ENCODE measurements at places on chromosomes 5 and 9.
A peak's percentile ranks its signal among the peaks of the same experiment; 100 is the strongest.

GRCh38 chr9:136587145-136587943, 41.5 kb upstream of the NOTCH1 start:
- no peak for DNase-seq

DNA sequence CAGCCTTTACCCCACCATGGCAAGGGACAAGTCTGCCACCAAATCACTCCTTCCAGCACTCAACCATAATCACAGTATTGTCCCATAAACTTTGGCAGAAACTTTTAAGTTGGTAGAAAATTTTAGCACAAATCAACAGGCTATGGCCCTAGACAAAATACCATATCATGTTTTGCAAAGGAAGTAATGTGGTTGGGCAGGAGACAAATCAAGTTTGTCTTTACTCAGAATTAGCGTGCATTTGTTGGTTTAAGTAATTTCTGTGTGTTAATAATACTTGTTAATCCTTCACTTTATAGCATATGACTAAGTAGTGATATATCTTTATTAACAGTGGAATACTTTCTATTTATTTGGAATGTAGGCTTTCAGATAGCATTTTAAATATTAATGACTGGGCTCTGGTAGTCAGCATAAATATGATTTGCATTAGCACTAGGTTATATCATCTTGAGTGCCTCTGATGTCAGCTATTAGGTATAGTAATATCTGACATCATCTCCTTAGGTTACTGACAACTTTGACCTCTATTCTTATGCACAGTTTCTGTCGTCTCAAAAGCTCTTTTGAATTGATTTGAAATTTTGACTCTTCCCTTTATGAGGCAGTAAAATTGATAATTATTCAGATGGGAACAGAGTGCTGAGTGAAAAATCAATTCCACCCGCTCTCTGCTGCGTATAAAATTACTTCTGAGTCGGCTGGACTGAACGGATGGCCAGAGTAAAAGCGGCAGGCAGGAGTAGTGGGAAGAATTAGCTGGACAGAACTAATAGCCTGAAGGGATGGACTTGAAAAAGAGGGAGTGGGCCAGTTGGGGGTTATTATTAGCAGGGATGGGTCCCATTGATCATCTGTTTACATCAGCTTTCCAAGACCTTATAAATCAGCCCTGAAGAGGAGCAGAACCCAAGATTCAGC, 40.1 kb upstream of the TLX3 start:
- DNase-seq: no peak

- DNase-seq: no peak
Measured at GRCh38 chr5:174625591-174626350, 98.6 kb upstream of the MSX2 start.

DNA sequence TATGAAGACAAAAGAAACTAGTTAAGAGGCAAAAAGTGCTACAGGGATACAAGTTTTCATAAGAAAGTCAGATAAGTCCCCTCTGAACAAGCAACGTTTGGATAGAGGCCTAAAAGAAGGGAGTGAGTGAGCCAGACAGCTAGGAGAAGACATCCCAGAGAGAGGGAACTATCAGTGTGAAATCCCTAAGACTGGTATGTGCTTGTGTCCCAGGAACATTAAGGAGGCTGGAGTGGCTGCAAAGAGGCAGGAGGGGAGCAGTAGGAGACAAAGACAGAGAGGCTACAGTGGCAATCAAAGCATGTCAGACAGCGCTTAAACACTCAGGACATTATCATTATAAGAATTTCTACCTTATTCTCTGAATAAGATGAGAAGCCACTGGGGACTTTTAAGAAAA, 139.1 kb upstream of the STK32A start:
- DNase-seq: no peak

DNA sequence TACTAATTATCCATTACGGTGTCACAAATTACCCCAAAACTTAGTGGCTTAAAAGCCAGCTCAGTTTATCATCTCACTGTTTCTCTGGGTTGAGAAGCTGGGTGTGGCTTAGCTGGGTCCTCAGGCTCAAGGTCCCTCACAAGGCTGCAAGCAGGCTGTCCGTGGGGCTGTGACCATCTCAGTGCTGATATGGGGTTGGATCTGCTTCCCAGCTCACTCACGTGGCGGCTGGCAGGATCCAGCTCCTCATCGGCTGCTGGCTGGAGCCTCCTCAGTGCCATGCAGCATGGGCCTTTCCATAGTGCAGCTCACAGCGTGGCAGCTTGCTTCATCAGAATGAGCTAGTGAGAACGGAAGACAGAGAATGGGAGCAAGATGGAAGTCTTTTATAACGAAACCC, 128.5 kb upstream of the CPEB4 start:
- DNase-seq: no peak

GRCh38 chr5:56985936-56986625, 34.2 kb upstream of the MIER3 start:
- no peak for DNase-seq

GRCh38 chr5:43564289-43564850, 7.5 kb upstream of the PAIP1 start:
- DNase-seq: no peak

DNA sequence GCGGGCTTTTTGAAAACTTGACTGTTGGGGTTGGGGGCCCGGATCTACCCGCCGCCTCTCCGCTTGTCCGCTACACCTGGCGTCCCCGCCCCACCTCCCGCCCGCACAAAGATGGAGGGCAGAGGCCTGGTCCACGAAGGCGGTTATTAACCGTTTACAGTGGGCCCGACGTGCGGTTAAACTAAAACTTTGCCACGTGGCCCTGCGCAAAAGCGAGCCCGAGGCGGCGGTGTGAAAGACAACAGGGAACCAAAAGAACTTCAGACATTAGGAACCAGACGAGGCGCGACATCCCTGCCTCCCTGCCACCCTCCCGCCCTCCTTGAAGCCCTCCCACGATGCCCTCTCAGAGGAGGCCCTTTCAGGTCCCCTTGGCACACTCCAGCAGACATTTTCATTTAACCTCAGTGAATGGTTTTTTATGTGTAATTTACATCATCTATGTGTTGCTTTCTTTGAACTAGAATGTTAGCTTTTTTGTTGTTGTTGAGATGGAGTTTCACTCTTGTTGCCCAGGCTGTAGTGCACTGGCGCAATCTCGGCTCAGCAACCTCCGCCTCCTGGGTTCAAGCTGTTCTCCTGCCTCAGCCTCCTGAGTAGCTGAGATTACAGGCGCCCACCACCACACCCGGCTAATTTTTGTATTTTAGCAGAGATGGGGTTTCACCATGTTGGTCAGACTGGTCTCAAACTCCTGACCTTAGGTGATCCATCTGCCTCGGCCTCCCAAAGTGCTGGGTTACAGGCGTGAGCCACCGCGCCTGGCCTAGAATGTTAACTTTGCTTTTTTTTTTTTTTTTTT, 999 bp upstream of the HNRNPA0 start:
- DNase-seq: no peak

GRCh38 chr9:27152405-27152718, 43.3 kb downstream of the TEK start:
- DNase-seq: no peak

GRCh38 chr9:126152622-126153362, 173.8 kb upstream of the MVB12B start:
- DNase-seq: no peak

- DNase-seq: no peak
Measured at GRCh38 chr9:93053781-93054331, 4.6 kb upstream of the SUSD3 start.

DNA sequence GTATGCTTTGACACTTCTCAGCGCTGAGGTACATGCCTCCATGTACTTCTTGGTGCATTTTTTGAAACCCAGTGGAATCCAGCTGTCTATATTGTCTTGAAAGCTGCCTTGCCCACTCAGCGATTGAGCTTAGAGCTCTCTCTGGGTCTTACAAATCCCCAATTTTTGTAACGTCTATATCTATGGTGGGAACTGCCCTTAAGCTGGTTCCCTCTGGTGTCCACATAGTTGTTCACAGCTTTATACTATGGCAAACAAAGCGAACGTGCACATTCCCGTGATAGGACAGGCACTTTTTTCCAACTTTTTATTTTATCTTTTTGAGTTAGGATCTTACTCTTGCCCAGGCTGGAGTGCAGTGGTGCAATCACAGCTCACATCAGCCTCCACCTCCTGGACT, 20.9 kb downstream of the CDHR2 start:
- no peak for DNase-seq

DNA sequence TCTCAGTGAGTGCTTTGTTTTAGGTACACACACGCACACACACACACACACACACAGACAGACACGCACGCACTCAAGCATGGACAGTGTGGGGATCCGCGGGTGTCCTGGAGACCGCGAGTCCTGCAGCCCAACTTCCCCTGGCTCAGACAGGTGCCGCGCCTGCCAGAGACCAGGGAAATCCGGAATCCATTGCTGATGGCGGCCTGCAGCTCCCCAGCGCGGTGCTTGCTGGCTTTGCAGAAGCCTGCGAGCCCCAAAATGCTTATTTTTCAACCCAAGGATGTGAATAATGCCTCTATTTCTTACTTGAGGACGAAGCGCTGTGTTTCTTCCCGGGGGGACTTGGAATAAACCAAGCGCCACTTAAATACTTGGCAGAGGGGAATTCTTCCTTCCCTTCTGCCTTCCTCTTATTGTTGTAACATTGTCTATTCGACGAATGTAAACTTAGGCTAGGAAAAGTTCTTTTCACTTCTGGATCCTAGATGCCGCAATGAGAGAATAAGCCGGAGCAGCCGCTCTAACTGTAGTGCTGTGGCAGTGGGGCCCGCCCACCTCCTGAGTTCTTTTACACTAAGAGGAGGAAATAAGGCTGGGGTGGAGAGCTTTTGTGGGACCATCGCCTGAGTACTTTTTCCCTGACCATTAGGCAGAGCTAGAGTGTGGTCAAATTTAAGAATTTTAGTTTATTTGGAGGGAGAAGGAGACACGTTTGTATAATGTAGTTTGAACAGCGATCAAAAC, 802 bp downstream of the ITGA2 start:
- peak; percentile 32 for DNase-seq

DNA sequence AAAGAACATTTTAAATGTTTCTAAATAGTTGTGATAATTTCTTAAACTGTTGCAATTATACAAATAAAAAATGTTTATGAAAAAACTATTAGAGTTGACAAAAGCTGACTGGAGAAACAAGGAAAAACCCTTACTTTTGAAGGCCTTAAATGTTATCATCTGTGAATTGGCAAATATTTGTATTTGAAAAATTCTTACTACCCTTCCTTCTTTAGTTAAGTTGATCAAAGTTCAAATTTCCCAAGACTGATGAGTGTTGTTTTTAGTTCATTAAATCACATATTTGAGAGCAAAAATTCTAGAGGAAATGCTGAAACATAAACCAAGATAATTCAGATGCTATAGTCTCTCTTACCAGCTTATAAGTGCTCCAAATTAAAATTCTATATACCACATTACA, 2.6 kb upstream of the SLC35D2 start:
- DNase-seq: no peak

GRCh38 chr9:114359801-114360200, 28.0 kb downstream of the AKNA start:
- no peak for DNase-seq

DNA sequence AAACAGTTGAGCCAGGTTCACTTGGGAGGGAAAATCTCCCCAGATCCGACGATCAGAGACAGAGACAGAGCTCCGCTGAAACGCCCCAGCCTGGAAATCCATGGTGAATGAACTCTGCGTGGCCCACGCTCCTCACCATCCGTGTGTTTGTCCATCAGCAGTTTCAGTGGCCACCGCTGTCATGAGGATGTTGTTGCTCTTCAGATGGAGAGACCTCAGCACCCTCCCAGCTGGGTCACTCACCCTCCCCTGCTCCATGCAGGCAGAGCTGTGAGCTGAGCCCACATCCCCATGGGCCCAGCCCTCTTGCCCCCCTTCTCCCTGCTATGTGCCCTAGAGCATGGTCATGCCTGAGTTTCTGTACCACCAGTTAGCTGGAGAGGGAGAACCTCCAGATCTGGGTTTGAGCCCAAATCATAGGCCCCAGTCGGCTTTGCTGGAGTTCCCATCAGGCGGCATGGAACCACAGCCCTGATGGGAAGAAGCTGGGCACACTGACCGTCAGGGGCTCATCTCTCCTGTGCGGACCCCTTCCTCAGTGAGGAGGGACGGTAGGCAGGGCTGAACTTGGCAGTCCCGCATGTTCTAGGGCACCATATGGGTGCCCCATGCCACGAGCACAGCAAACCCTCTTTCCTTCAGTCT, 154.4 kb upstream of the COL5A1 start:
- DNase-seq: no peak

- DNase-seq: no peak
Measured at GRCh38 chr9:26502311-26502710, 390.3 kb downstream of the CAAP1 start.

DNA sequence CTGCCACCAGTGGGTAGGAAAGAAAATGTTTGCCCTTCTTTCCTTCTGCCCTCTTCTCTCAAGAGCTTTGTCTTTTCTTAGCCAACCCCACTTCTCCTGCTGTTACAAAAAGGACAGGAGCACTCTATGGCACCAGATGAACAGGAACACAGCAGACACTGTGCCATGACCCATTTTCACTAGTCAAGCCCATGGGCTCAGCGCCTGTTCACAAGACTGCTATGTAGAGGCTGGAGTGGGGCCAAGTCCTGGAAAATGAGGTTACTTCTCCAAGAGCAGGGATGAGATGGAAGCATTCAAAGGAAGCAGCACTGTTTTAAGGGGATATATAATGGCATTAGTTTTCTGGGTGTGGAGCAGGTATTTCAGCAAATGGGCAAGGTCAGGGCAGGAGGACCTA, 46.8 kb upstream of the GRAMD2B start:
- no peak for DNase-seq

GRCh38 chr5:53091289-53091688, 18.3 kb downstream of the MOCS2 start:
- DNase-seq: no peak

DNA sequence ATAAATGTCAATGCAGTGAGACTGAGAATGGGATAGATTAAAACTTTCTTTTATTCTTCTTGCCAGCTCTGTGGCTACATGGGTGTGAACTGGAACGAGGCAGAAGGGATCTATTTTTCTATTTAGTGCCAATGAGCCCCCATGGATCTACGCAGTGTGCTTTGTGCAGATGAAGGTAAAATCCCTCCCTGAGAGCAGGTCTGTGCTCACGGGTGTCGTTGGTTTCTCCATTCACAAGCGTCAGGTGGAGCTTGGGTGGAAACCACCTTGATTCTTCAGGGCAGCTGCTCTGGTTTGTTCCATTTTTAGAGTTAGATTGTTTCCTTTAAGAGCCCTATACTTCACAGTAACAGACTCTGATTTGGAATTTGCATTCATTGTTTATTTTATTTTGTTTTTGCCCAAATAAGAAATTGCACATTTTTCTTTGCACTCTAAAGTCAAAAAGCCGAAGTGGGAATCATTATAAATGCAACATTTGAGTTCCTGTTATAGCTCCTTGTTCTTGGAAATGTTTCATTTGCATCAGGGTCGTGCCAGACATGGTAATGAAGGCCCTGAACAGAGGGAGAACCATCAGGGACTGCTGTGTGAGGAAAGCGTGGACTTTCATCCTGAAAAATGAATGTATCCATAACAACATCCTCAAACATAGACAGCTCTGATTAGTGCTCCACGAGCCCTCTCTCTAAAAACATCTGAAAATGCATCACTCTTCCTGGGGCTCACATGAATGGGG, 31.1 kb upstream of the BICD2 start:
- no peak for DNase-seq

DNA sequence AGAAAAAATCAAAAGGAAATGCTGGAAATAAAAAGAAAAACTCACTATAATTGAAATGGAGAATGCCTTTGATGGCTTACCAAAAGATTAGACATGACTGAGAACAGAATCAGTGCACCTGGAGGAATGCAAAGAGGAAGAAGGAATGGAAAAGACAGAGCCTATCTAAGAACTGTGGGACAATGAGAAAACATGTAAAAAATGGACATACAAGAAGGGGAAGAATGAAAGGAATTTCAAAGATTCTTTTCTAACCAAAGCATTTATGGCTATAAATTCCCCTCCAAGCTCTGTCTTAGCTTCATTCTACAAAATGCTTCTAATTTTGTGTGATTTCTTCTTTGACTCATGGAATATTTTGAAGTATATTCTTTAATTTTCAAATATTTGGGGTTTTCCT, 47.5 kb upstream of the CLK4 start:
- no peak for DNase-seq
